ENCODE measurements at places on chromosomes 12 and 14.
A peak's percentile ranks its signal among the peaks of the same experiment; 100 is the strongest.

DNA sequence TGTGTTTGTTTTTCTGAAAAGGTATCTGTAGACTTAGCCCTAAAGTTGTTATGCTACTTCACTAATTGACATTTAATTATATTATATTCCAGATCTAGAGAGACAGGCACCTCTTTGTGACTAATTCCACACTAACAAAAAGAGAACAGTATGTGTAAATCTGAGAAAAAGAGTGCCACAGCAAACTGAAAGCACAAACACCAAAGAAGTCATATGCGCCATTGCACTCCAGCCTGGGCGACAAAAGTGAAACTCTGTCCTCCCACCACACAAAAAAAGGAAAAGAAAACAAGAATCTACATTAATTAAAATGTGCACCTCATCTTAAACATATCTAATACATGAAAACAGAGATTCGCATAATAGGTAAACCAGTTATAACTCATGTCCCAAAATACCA, 4.4 kb upstream of the CSRNP2 start:
- DNase-seq, result no peak

DNA sequence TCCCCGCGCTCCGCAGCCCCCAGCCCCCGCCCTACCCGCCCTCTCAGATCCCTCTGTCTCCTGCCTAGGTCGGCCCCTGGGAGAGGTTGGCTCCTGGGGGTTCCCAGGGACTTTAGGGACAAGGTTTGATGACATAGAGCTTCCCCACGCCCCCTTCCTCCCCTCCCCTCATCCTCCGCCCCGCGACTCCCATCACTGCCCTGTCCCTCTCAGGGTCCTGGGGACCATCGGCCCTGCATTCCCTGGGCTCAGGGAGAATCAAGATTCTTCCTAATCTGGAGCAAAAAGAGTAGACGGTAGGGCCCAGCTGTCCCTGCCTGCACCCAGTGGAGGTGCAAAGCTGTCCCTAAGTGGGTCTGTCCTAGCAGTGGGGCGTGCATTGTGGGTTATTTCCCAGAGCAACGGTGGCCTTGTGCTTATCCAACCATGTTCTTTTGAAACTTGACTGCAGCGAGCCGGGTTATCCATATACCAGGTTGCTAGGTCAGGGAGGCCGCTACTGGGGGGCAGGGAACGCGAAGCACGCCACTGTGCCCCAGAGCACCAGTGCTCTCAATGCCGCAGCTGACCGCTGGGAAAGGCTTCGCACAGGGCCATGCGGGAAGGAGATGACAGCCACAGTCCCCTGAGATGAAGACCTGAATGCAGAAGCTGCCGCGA, 124.4 kb upstream of the PRMT8 start:
- peak; percentile 53 for DNase-seq

DNA sequence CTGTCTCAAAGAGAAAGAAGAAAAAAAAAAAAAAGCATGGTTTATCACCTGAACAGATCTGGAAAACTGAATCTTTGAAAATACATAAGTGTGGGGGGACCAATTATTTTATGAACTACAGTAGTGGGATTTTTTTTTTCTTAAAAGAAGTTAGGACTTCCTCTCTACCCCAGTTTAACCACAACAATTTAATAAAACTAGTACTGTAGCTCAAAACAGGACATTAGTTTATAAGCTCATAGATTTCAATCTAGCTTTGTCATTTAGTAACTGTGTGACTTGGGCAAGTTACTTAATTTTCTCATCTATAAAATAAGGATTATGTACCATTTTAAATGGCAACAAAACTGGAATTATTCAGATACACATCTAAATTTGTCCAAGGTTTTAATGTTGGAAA, 23.5 kb upstream of the ARID4A start:
- DNase-seq, result no peak

- no peak for DNase-seq
Observed at GRCh38 chr12:56521209-56521589, 421 bp upstream of the RBMS2 start.

DNA sequence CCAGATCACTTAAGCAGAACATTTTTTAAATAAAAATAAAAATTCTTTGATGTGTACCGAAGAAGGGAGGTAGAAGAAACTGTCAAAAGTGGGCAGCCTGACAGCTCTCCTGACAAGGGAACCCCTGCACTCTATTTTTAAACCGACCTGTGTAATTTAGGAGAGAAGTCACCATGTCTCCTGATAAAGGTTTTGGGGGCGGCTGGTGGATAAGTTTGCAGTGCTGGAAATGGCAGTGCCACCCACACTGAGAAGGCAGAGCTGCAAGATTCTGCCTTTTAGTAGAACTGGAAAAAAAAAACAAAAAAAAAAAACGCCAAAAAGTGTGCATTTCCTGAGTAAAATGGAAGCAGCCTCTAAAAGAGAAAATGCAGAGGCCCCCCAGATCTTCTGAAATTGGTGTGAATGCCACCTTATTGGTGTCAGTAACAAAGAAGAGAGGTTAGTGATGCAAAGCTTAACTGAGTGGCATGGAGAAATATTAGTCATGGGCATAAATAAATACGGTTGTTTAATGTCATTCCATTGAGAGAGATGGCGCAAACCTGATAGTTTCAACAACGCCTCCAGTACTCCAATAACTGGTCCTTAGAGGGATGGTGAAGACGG, 24.7 kb downstream of the DUSP6 start:
- DNase-seq, result no peak

GRCh38 chr14:52269100-52269499, 1.6 kb downstream of the PTGDR start:
- DNase-seq, result no peak

DNA sequence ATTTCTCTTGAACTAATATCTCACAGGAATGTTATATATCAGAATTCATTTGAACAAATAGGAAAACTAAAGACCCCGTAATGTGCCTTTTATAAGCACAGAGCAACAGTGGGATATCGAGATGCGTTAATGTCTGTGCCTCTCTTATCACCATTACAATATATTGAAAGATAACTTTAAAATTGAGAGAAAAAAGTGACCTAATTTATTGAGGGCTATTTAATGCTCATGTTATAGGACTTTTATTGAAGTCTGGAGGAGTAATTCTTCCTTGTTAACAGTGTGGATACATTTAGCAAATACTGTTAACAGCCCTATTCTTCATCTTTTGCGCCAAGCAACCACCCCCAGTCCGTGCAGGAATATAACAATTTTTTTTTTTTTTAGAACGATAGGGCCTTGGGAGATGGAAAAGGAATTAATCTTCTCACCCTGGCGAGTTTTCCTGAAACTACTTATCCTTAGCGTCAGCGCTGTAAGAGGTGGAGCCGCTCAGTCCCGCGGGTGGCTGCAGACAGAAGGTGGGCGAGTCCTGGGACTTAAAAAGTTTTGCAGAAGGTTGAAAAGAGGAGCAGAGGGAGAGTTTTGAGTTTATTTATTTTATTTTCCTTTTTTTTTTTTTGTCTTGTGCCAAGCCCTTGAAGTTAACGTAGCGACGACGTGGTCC, 11.0 kb downstream of the FOXG1 start:
- no peak for DNase-seq

DNA sequence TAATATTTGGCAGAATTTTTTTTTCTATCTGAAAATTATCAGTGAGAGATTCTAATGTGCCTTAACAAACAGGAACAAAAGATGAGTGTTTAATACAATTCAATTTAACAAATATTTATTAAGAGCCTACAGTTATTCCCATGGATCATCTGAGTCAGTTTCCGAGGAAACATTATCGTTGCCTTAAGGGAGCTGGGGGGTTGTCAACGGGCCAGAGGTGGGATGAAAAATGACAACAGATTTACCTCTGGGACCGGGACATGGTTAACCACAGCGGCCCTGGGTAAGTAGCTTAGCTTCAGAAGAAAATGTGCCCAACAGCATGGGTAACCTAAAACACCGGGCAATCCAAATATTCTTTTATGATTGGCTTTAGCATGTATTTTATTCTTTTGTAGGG, 113.6 kb downstream of the DAD1 start:
- no peak for DNase-seq

DNA sequence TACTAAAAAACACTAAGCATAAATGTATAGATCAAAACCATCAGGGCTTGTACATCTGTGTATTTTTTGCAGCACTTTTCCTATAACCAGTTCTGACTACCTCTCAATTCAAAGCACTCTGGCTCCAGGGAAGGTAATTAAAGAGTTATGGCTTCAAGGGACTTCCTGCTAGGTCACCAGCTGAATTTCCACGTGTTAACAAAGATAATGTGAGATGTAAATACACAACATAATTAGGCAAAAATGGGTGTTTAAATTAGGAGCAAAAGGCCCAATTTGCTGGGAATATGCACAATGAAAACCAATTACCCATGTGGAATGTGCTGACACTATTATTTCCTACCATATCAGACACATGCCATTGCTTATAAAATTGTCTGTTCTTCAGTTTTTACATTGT, 513.4 kb upstream of the FLRT2 start:
- no peak for DNase-seq

DNA sequence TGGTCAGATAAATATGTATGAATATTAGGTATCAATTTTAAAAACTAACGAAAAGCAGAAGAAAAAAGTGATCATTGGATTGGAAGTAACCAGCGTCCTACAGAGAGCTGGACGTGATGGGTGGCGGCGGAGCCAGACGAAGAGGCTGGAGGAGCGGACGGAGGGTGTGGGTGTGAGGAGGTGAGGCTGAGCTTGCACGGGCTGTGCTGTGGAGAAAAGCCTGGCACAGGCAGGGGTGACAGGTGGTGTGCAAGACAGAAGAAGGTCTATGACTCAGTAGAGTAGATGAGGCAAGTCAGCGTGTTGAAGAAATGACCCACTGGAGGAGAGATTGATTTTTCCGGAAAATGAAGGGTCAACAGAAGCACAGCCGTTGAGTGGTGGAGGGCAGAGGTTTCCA, 56.4 kb downstream of the FZD10 start:
- no peak for DNase-seq

DNA sequence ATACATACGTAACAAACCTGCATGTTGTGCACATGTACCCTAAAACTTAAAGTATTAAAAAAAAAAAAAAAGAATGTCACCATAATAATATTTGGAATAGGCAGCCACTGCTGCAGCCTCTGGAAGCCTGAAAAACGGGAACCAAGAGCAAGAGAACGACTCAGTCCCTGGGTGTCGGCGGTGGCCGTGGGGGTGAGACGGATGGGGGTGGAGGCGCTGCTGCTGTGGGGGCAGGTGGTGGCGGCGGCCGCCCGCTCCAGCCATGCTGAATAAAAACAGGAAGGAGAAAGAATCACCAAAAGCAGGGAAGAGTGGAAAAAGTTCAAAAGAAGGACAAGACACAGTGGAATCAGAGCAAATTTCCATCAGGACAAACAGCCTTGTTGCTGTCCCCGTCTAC, 46.9 kb downstream of the ZFYVE21 start:
- DNase-seq, result no peak

GRCh38 chr12:108332791-108333382, 6.2 kb downstream of the CMKLR1 start:
- DNase-seq, result no peak

GRCh38 chr12:108102363-108102762, 26.7 kb upstream of the WSCD2 start:
- DNase-seq, result no peak

- DNase-seq, result no peak
Observed at GRCh38 chr14:53630336-53630735, 326.3 kb downstream of the BMP4 start.

- DNase-seq, result no peak
Observed at GRCh38 chr14:34700622-34701130, 13.7 kb downstream of the CFL2 start.

DNA sequence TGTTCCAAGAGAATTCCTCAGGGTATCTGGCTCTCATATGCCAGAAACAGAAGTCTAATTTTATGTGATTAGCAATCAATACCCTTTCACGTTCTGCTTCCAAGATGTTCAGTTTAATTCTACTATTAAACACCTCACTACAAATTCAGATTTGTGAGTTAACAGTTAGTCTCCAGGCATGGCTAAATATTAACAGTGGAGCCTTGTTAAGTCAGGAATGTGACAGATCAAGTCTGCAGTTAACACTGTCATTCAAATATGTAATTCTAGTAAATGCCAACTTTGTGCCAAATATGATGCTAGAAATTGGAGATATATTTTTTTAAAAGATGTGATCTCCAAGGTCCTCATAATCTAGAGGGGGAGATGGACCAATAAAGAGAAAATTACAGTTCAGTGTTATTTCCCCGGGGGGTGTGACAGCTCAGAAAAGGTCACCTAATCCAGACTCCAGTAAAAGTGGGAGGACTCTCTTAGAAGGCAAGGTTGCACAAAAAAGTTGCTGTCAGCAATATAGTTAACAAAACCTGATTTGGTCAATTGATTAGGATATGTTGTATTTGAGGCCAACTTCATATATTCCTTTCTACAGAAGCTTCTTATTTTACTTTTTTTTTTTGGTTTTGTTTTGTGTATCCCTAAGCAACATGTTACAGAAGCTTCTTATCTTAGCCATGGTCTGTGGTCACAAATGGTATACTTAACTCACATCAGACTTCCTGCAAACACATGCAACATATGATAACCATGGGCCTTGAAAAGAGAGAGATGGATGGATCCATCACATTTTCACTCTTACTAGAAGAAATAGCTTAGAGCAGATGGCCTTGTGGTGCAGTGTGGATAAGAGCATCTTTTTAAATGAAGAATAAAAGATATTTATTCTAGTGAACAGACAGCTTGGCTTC, 18.4 kb upstream of the RNU6-7 start:
- DNase-seq, result no peak

DNA sequence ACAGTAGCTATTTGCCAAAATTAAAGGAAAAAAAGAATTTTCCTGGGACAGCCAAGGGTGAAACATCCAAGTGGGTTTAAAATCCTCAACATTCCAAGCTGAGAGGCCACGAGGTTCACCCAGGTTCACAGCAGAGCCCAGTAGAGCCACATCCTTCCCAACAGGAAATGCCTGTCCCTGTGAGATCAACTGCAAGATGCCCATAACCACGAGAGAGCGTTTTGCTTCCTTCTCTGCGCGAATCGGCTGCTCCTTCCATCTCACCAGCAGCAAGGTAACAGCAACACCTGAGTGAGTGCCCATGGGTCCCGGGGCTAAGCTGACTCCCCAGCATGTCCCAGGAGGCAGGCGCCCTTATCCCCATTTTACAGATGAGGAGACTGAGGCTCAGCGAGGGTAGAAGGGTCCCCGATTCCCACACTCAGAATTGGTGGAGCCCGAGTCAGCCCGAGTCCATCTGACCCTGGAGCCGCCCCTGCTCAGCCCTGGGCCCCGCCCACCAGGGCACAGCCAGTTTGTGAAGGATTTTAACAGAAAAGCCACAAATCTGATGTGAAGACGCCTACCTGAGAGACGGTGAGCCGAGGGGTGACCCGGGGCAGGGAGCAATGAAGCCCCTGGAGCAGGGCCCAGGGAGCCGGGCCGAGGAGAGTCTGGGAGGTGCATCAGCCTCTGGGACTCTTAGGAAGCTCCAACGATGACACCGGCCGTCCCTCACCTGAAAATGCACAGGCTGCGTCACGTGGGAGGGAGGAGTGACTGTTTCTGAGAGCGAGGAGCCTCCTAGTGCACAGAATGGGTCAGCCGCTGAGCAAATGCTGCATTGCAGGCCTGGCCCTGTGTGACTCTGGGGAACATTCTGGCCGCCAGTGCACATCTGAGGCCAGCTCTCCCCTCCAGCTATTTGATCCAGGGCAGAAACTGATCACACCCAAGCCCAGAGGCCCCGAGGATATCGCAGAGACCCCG, 236.9 kb upstream of the SFSWAP start:
- peak; percentile 49 for DNase-seq

- peak; percentile 58 for DNase-seq
Observed at GRCh38 chr12:53978477-53979356, 4.0 kb upstream of the HOTAIR start.
